NB4 (cell line): ENCODE measurements at places on chromosomes 16 and 17.
A peak's percentile ranks its signal among the peaks of the same experiment; 100 is the strongest.

- peak; percentile 63 for DNase-seq
These were observed 108.4 kb downstream of the OR1D5 start for GRCh38 chr17:2954898-2955445.

- peak; percentile 28 for DNase-seq
These were observed 53.0 kb downstream of the RPA1 start for GRCh38 chr17:1882836-1883235.

DNA sequence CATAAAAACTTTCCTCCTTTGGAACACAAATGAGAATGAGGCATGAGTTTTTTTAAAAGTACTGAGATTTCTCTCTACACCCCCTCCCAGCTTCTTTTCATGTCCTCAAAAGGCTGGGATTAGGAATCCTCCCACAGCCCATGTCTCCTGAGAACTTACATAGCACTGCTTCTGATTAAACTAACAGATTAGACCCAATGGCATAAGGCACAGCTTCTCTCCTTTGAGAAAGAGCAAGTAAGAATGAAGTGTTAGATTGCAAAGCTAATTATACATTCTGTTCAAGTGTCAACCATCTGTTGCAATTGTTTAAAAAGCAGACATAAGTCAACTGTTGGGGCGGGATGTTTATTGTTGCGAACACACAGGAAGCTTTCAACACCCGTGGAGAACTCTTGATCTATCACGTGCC, 715.1 kb downstream of the CDH11 start:
- DNase-seq: no peak

GRCh38 chr17:1605681-1606351, 22.8 kb downstream of the SLC43A2 start:
- no peak for DNase-seq

DNA sequence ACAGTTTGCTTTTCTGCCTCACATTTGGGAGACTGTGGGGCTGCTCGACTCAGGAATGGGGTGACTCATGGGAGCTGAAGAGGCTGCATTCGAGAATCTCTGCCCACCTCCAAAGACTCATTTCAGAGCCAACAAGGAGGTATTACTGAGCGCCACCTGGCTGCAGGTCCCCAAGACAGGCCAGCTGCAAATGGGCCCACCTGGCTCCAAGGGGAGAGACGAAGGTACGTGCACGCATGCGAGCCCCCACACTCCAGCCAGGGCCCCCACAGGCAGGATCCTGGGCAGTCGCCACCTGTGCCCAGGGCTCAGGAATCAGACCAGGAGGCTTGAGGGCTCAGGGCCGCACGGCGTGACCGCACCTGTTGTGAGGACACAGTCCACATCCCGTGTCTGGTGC, 6.0 kb downstream of the HAGHL start:
- no peak for DNase-seq

DNA sequence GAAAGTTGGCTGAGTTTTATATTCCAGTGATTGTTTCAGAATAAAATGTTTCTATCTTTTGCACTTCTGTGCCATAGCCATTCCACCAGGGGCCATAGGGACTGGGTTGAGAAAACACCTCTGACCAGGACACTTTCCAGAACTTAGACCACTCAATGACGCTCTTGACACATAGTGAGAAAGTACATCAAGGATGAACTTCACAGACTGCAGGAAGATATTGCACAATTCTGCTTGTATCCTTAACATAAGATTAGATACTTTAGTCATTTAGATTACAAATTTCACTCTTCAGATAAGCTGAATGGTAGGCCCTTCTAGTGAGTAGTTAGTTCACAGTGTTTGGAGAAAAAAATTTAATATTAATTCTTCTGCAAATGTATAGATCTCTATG, 13.0 kb upstream of the MPHOSPH6 start:
- DNase-seq: peak; percentile 25

GRCh38 chr17:58305626-58306025, 23.0 kb downstream of the TSPOAP1 start:
- no peak for DNase-seq

DNA sequence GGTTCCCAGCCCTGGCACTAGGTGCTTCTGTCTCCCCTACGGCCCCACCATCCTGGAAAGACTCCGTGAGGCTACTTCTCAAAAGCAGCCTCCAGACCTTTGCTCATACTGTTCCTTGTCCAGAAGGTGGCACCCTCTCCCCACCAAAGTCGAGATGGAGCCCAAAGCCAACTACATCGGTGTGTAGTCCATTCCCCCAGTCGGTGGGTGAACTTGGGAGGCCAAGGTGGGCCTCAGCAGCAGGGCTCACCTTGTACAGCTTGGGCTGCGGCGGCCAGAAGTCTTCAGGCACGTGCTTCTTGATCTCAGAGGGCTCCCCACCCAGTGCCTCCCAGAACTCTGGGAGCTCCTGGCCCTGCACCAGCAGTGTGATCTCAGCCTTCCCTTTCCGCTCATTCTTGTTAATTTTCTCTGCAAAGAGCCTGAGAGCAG, 10.2 kb downstream of the FLII start:
- DNase-seq: peak; percentile 82

GRCh38 chr17:36884495-36885152, 52.7 kb upstream of the LHX1 start:
- DNase-seq: no peak

DNA sequence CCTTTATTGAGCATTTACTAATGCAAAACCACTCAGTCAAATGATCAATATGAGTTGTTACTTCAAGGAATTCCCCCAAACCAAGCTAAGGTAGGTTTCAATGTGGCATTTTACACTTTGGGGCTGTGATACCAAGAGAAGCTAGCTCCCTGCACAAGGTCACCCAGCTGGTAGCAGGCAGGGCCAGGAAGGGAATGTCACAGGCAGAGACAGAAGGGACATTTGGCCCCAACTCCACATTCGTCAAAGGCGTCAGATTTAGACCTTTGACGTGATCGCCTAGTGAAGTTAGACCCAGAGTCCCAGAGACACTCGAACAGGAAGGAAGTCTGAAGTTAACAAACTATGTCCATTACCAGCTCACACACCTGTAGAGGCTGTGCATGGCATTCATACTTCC, 5.5 kb upstream of the SMG1 start:
- DNase-seq: no peak

GRCh38 chr16:85821390-85822135, 22.1 kb downstream of the COX4I1 start:
- DNase-seq: peak; percentile 90

DNA sequence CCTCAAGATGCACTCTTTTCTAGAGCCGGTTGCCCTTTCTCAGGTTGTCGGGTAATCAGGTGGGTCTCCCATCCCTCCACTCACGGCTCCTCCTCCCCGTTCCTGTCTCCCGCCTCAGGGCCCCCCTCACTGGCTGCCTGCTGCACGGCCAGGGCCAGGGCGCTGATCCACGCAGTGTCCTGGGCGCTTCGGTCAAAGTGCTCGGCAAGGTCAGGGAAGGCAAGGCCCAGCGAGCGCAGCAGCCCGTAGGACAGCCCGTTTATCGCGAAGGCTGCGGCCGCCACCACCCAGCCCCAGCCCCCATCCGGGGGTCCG, 753 bp downstream of the SLC16A11 start:
- no peak for DNase-seq

DNA sequence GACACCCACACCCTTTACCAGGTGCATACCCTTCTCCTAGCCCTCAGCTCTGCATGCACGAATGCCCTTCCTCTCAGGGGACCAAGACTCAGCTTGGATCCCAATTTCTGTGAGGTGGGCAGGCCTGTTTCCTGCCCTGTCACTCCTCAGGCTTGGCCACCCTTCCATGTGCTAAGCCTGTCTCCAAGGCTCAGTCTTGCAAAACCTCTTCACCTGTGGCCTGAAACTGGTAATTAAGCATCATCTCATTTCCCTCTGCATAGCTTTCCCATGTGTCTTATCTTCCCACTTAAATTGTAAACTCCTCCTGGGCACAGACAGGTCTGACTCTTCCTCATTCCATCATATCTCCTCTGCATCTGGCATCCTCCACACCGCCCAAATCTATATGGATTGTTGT, 31.0 kb upstream of the SMPD3 start:
- DNase-seq: peak; percentile 63

DNA sequence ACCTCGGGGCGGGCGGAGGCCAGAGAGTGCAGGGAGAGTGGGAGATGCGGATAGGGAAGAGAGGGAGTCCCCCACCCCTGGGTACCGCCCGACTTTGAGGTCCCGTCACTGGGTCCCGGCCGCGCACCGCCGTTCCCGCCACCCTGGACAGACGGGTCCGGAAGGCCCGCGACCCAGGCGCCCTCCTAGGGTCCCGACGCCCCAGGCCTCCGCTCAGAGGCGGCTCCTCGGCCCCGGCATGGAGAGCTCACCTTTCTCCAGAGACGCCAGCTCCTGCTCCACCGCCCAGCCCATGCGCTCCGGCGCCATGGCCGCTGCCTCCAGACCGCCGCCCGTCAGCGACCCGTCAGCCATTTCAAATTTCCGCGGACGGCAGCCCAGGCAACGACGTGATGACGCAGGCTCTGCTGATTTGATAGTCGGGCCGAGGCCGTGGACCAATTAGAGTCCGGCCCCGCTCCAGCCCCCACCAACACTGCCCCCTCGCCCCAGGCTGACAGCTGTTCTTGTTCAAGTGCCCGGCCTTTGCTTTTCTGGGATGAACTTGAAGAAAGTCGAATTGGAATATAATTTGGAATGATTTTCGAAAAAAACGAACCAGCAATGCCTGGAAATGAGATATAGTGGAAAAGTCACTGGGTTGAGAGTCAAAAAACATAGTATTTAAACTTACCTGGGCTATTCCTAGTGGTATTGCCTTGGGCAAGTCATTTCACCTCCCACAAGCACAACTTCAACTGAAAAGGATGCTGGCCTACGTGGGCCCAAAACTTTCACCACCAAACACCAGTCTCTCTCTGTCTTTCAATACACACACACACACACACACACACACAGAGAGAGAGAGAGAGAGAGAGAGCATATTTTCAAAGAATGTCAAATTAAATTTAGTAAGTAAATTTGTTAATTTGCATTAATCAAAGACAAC, at the start of gene SHCBP1:
TSS of gene SHCBP1 (minus strand) at position 374 of the 928 bp plus-strand sequence. CDS start at position 354, 20 bp downstream.
- peak; percentile 94 for DNase-seq

DNA sequence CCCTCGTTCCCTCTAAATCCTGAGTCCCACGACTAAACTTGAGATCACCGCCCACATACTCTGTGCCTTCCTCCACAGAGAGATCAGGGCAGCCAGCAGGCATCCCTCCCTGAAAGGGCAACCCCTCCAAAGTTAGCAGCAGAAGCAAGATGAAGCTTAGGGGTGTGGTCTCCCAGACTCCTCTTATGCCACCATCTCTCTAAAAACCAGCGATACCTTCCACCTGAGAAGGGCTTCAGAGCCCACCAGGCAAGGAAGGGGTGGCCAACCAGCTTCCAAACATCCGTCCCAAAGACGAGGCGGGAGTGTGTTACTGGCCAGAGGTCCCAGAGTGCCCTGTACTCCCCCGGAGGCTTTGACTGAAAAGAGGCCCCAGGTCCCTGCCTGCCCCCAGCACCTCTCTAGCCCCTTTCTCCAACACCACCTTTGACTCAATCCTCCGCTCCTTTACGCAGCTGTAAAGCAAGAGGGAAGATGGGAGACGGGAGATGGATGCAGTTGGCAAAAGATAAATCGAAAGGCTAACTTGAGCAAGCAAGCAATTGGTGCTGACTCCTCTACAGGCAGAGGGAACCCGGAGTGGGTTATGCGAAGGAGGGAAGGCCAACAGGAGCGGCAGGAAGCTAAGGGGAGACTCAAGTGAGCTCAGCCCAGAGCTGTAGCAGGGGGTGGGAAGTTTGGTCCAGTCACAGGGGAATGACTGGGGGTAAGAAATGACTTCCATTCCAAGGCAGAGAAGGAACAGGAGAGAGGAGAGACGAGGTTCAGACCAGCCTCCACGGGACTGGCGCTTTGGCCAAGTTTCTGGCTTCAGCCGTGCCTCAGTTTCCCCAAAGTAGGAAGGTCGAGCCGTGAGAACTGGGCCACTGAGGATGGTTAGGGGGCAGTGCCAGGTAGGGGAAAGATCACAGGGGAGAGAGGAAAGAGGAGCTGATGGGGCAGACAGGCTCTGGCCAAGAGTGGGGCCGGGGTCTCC, 1.0 kb downstream of the ST3GAL2 start:
- DNase-seq: peak; percentile 63

- DNase-seq: peak; percentile 55
These were observed 38.0 kb upstream of the SNN start for GRCh38 chr16:11630046-11630767.

DNA sequence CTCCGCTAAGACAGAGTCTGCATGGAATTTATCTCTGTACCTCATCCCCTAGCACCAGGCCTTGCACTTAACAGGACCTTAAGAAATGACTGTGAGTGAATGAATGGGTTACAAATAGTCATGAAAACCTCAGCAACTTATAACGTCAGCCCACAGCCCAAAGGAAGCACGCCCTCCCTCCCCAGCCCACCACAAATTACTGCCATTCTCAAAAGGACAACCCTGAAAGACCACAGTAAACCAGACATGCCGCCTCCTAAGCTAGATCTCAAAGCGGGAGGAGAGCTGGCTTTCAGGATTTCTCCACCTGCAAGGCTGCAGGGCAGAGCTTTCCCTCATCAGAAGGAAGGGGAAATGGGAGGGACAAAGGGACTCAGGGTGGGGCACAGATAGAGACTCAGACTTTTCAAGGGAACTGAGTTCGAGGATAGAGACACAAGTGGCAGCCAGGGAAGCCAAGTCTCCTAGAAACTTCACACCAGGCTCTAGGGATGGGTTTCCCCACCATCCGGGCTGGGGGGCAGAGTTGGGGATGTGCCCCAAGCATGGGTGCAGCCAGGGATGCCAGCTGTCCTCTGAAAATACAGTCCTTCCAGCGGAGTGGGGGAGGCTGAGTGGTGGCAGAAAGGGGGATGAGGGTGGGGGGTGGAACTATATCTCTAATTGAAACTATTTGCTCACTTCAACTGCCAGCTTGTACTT, 56.7 kb downstream of the PLXDC1 start:
- peak; percentile 87 for DNase-seq

DNA sequence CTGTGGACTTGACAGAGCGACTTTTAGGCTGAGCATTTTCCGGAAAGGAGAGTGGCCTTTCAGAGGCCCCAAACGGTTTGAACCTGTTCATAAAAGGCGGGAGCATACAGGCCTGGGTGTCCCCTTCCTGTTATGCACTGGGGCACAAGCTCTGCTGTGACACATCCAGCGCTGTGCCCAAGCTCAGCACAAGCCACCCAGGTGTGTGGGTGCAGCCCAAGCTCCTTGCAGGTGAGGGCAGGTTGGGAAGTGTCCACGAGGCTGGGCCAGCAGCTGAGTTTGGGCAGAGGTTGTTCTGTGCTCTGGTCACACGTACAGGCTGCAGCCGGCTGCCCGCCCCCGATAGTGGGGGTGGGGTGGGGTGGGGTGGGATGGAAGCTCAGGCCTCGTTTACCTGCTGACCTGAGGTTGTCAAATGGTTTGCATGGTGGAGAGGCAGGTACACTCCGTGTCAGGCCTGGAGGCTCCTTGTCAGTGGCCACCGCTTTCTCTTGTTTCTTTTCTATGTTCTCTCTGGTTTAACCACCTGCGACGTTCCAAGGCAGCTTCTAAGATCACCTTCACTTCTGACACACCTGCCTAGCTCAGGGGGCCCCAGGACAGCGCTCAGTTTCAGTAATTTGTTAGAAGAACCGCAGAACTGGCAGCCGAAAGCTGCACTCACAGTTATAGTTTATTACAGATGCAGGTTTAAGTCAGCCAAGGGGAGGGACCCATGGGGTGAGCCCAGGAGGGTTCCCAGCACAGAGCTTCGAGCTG, 194.7 kb upstream of the CIBAR2 start:
- no peak for DNase-seq

GRCh38 chr17:17713839-17714238, 32.6 kb downstream of the RAI1 start:
- no peak for DNase-seq

GRCh38 chr16:80837533-80838147, 33.2 kb upstream of the CDYL2 start:
- DNase-seq: no peak

GRCh38 chr17:82815354-82815753, 24.5 kb downstream of the ZNF750 start:
- no peak for DNase-seq

- no peak for DNase-seq
These were observed 12.5 kb downstream of the ERAL1 start for GRCh38 chr17:28867276-28867675.
